ENCODE measurements at places on chromosomes 11 and 22. TPM values are rescaled to one million over a fixed set of nuclear protein-coding genes. Genes with fewer than 3 reads are reported as not detected.

SHISAL1 gene
- not detected for total RNA-seq

EMID1 gene
- total RNA-seq, result 5.7 TPM

ADAMTS15 gene
- total RNA-seq, result 0.04 TPM

APOL4 gene
- total RNA-seq, result 9.8 TPM

OR52A1 gene
- not detected for total RNA-seq

OR8A1 gene
- 1.4 TPM for total RNA-seq

All from K562 (cell line).